Mesenchymal stem cell (in vitro differentiated cells and primary cell): ENCODE measurements at places on chromosomes 7 and 10.

GRCh38 chr10:116271593-116272439 lies 1.2 kb downstream of the GFRA1 start:
- DNase-seq: peak; percentile 39

DNA sequence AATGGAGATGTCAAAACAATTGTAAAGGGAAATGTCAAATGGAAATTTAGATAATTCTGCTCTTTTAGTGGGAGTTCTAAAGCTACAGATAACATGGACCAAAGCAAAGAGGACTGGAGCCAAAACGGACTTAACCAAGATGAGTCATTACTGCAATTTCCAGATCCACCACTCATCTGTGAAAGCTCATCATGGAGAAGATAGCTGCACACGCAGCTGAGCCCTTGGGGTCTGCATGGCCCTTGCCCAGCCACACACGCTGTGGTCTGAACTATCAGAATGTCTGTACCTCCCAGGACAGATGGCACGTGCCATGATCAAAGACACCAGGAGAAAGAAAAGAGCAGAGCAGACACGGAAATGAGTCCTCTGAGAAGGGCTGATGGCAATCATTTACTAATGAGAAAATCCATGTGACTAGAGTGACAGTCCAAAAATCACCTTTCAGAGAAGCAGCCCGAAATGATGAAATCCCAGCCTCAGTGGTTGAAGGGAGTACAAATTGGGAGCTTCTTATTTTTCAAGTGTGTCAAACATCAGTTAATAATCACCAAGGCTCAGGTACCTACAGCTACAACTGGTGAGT lies 177.9 kb upstream of the MGMT start:
- DNase-seq: peak; percentile 43

DNA sequence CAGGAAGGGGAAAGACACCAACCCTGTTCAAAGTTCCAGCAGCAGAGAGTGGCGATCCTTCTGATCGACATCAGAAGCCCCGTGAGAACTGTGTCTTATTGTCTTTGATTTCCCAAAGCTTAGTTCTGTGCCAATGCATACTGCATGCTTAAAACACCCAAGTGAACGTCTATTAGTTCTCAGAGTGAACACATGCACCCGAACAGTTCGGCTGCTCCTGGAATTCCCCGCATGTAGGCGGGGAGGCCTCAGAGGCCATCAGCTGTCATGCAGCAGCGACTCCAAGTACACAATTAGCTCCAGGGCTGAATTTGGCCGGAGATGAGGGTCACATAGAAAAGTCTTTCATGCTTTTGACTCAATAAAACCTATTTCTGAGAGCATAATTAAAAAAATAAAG lies 276.9 kb downstream of the ZMYND11 start:
- no peak for DNase-seq

- peak; percentile 31 for DNase-seq
Observed at GRCh38 chr7:39624442-39624807, 1.1 kb downstream of the RALA start.

DNA sequence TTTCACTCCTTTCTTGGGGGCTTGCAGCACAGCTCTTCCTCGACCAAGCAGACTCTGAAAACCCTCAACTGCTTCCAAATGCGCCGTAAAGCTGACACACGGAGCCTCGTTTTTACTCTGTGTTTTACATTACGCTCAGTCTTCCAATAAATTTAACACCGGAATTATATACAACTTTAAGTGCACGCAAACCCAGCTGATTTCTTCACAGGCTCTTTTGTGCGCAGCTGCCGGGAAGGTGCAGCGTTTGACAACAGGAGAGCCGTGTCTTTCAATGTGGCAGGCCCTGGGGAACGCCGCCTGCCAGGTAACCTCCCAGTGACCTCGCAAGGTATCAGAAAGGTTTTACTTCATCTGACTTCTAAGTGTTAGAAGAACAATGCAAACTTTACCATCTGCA lies 35.0 kb downstream of the GFRA1 start:
- no peak for DNase-seq

DNA sequence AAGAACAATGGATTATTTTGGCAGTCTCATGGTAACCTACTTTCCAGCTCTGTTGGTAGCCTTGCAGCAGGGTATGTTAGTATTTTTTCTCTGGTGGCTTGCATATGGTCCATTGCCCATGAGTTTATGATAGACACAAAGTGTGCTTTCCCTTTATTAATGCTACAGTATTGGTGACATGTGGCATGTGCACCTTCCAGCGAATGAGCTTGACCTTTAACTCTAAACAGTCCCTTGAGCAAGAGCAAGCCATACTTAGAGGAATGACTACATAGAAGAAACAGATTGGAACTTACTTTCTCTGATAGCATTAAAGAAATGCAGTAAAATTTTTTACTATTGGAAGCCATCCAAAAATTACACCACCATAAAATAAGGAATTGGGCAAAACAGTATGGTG lies 73.9 kb downstream of the VTI1A start:
- no peak for DNase-seq

- DNase-seq: no peak
Observed at GRCh38 chr7:123401295-123401694, 133.1 kb downstream of the IQUB start.

GRCh38 chr10:129876838-129877237 lies 87.2 kb downstream of the EBF3 start:
- DNase-seq: no peak

DNA sequence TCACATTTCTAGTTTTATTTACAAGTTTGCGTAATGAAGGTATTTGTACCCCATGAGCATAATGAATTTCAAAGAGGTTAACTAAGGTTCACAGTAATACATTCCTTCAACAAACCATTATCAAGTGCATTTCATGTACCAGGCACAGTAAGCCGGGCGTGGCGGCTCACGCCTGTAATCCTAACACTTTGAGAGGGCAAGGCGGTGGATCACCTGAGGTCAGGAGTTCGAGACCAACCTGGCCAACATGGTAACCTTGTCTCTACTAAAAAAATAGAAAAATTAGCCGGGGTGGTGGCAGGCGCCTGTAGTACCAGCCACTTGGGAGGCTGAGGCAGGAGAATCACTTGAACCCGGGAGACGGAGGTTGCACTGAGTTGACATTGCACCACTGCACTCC lies 4.3 kb upstream of the EIF3A start:
- no peak for DNase-seq

DNA sequence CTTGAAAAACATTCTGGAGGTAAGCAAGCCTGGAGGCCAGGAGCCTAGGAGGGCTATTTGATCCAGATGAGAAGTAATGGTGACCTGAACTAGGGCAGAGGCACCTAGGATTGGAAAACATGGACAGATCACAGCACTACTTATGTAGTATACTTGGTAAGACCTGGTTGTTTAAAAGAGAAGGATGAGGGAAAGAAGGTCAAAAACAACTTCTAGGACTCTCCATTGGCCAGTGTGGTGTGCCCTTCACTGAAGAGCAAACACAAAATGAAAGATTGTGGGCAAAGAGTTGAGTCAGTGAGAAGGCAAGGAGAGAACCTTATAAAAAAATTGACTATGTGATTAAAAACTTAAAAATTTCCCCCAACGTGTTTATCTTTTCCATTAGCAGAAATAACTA lies 14.3 kb downstream of the ANKRD1 start:
- DNase-seq: no peak

DNA sequence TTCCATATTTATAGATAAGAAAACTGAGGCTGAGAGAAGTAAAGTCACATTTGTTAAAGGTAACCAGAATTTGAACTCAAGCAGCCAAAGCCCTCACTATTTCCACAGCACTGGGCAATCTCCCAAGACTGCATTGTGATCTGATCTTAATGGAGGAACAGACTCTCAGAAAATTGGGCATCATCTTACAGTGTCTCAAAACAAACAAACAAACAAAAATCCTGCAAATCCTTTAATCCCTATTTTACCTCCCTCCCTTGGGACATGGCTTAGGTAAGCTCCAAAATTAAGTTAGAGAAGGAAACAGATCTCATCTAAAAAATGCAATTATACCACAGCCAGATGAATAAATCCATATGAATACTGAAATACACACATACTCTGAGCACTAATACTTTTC lies 57.5 kb downstream of the FHIP2A start:
- no peak for DNase-seq

GRCh38 chr10:86663046-86663345 lies 5.3 kb upstream of the LDB3 start:
- DNase-seq: no peak

DNA sequence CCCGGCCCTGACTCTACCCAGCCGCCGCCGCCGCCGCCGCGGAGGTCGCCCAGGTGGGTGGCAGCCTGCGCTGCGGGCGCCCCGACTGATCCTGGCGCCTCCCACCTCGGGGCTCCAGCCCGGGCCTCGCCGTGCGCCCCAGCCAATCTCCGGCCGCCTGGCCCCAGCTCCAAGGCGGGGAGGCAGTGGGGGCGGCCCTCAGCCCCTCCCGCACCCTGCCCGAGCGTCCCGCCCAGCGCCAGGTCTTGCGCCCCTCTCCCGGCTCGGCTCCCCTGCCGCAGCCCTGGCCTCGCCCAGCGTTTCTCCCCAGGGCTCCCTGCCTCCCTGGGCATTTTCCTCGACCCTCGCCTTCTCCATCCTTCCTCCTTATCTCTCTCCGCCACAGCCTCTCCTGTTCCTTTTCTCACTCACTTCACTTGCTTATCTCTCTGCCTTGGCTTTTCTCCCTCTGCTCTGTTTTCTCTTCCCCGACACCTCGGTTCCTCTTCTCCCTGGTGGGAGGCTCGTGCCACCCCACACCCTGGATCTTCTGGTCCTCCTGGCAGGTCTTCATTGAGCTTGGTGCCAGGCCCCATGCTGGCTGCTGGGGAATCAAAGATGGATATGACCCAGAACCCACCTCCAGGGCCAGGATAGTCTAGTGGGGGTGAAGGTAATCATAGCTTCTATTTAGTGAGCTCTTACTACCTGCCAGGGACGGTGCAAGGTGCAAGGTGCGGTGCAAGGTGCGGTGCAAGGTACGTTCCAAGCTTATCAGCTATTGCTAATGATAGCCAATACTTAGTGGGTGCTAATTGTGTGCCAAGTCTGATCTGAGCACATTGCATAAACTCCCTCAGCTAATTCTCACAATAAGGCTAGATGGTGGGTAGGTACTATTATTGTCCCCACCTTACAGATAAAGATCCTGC lies at the start of gene SFRP5:
TSS of gene SFRP5 (minus strand) at position 87 of the 911 bp plus-strand sequence. CDS start 166 bp downstream, outside the sequence.
- no peak for DNase-seq

- DNase-seq: no peak
Observed at GRCh38 chr10:44771233-44771995, 139.7 kb upstream of the TMEM72 start.

- DNase-seq: no peak
Observed at GRCh38 chr10:46001187-46001756, 29.0 kb downstream of the TIMM23 start.

DNA sequence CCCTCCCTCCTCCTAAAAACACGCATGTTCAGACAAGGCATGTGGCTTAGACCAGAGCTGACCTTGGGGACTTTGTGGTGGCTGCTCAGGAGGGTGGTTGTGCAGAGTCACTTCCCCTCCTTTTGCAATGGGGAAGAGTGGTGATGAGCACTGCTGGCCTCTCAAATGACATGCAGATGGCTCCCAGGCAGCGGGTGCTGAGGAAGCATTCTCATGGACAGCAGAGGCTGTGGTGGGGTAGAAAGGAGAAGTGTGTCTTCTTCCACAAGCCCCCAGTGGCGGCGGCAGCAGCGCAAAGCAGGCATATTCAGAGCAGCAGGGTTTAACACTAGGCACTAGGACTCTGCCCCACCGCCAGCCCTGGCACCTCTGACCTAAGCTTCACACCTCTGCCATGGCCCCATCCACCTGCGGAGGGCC lies 105.9 kb upstream of the ANLN start:
- peak; percentile 29 for DNase-seq

- no peak for DNase-seq
Observed at GRCh38 chr7:71286336-71286735, 154.4 kb downstream of the GALNT17 start.

DNA sequence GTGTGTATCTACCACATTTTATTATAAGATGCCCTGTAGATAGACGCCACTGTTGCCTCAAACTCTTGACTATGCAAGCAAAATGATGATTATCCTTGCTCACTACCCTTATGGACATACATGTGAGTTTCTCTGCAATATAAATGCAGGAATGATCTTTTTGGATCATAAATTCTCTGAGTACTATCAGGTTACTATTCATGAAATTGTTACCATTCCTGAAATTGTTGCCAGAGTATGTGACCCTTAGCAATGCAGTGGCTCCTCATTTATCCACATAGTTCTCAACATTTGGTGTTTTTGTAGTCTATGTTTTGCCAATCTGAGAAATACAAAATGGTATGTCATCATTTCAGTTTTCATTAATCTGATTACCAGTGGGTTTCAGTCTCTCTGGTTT lies 166.2 kb upstream of the FAM3C start:
- no peak for DNase-seq

GRCh38 chr10:127117125-127117524 lies 79.3 kb downstream of the INSYN2A start:
- peak; percentile 62 for DNase-seq

GRCh38 chr10:124743191-124744101 lies 732 bp downstream of the FAM53B start:
- peak; percentile 58 for DNase-seq

DNA sequence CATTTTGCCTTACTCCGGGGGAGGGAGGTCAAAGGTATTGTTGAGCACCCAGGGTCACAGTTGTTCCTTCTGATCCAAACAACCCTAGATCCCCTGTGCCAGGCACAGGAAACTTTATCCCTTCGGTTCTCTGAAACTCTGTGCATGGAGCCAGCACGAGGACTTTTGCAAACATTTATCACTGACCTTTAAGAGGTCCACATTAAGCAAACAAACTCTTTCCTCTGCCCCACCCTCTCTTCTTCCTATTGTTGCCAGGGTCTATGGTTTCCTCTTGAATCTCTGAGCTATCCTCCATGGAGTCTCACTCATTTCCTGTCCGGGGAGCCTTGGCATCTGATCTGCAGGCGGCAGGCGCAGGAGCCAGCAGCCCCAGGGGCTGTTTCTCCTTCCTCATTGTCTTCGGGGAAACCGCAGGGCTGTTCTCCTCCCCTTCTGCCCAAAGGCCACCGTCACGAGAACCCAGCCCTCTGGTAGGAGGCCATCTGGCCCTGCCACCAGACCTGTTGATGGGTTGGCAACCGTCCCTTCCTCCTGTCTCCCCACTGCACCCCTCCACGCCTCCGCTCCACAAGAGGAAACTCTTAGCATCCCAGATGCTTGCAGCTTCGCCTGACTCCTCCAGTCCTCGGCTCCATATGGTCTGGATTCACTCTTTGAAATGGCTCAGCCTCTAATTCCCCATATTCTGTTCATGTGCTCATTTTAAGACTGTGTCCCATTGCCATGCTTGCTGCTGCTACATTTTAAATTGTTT lies 327.3 kb upstream of the NRP1 start:
- DNase-seq: no peak

DNA sequence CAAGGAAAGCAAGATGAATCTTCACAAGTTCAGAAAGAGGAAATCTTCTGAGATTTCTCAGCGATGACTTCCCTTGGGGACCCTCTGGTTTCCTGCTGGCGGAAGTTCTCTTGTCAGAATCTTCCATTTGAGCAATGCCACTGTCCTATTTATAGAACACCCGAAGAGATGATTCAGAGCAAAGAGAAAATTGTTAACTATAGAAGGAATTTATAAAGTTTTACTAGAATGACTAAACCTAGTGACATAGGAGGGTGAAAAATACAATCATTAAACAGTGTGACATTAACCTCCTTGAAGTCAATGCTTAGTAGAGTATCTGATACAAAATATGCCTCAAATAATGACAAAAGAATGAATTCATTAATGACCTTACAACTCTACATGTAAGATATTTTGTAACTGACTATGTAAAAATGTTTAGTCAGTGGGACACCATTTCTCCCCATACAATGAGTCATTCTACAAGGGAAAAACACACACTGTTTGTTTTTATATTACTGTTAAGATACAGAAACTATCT lies 206.5 kb upstream of the CNTNAP2 start:
- DNase-seq: peak; percentile 85

GRCh38 chr7:130219871-130220270 lies 12.2 kb downstream of the SSMEM1 start:
- DNase-seq: no peak
